ENCODE measurements at places on chromosomes 5 and 9. TPM values are rescaled to one million over a fixed set of nuclear protein-coding genes. Genes with fewer than 3 reads are reported as not detected.

The GPR151 gene
- not detected for total RNA-seq

The SMIM33 gene
- total RNA-seq = 0.08 TPM

The PCDHGA11 gene
- total RNA-seq = not detected

The ABITRAM gene
- total RNA-seq = 12.5 TPM

All from activated CD8-positive, alpha-beta memory T cell treated with anti-CD3 and anti-CD28 coated beads for 36 hours (primary cell).